ENCODE measurements at places on chromosomes 5 and 9. TPM values are rescaled to one million over a fixed set of nuclear protein-coding genes. Genes with fewer than 3 reads are reported as not detected.

- DNase-seq = no peak
Measured at GRCh38 chr9:100759215-100759614, 181.3 kb downstream of the CAVIN4 start.

PDE8B gene
- total RNA-seq = 7.3 TPM

- no peak for DNase-seq
Measured at GRCh38 chr5:68454172-68454571, 238.6 kb downstream of the PIK3R1 start.

- no peak for DNase-seq
Measured at GRCh38 chr5:96579711-96580110, 82.5 kb upstream of the CAST start.

KIF3A gene
- total RNA-seq = 95.8 TPM

BSPRY gene
- total RNA-seq = under 0.01 TPM

- DNase-seq = no peak
Measured at GRCh38 chr9:127181315-127181580, 58.8 kb upstream of the ANGPTL2 start.

DNA sequence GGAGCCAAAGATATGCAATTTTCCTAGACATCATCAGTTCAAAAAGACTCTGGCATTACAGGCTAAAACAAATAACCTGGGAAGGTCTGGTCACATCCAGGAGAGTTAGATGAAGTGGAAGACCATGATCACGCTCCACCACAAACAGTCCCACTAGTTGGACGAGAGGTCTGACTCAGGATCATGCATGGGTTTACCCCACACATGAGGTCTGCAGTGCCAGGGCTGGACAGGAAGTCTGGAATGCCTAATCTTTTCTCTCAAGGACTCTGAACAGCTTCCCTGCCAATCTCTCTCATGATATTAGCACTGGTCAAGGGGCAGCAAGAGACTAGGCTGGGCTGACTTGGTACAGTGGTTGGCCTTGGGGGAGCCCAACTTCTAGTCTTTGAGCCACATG lies 7.1 kb downstream of the PRUNE2 start:
- DNase-seq = no peak

FEM1C gene
- total RNA-seq = 62.8 TPM

CDHR2 gene
- total RNA-seq = under 0.01 TPM

LCN15 gene
- total RNA-seq = not detected

DNA sequence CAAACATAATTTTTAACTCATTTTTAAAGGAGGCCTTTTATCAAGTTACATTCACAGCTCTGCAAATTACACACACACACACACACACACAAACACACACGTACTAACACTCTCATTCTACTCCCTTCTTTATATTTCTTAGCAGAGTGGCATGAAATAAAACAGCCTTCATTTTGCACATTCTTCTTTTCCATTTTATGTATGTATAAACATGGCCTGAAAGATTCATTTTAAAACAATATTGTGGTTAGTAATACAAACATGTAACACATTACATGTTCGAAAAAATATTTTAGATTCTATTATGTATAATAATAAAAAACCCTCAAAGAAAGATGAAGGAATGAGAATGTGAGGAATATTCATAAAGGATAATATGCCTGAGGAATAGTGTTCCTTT lies 86.0 kb upstream of the ITGA2 start:
- DNase-seq = no peak

- no peak for DNase-seq
Measured at GRCh38 chr5:11030671-11031070, 269.6 kb upstream of the DAP start.

DNA sequence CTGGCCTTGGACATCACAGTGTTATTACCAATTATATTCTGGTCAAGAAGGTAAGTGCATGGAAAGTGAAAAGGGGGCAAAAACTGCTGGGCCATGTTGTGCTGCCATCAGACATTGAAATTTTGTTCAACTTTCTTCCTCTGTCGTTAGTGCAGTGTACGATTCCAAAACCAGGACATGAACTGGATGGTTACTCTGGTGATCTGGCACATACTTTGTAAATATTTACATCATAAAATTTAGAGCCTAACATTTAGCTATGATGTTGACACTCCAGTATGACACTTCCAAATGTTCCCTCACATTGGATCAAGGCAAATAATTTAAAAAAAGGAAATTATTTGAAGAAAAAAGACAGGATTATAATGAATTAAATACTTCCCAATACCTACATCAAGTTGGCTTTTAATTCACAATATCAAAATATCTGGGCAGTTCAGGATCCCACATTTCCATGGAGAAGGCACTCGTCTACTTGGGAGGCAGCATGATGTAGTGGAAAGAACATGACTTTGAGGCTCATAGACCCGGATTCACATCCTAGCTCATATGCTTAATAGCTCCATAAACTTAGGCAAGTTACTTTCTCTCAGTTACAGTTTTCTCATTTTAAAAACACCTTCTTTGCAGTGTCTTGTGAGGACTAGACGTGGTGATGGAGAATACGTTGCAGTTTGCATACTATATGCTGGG lies 342.5 kb upstream of the MPDZ start:
- DNase-seq = no peak

- no peak for DNase-seq
Measured at GRCh38 chr5:121366515-121366914, 485.2 kb upstream of the FTMT start.

- no peak for DNase-seq
Measured at GRCh38 chr9:37693260-37693659, 42.5 kb downstream of the FRMPD1 start.

SH3PXD2B gene
- 13.0 TPM for total RNA-seq

DNA sequence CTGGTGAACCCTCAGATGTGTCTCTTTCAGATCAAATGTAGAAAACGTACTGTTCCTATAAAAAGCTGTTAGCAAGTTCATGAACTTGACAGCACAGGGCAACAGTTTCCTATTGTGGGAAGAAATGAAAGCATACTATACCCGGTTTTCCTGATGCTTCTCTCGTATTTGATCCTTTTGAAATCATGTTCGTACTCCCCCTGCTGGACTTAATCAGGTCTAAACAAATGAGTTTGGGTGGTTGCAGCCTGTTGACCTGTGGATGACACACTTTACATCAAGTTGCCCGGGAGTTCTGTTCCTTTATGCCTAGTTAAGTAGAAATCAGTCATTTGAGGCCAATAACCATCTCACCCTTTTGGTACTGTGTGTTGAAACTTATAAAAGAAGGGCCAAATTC lies 1992.3 kb downstream of the MAT2B start:
- no peak for DNase-seq

DNA sequence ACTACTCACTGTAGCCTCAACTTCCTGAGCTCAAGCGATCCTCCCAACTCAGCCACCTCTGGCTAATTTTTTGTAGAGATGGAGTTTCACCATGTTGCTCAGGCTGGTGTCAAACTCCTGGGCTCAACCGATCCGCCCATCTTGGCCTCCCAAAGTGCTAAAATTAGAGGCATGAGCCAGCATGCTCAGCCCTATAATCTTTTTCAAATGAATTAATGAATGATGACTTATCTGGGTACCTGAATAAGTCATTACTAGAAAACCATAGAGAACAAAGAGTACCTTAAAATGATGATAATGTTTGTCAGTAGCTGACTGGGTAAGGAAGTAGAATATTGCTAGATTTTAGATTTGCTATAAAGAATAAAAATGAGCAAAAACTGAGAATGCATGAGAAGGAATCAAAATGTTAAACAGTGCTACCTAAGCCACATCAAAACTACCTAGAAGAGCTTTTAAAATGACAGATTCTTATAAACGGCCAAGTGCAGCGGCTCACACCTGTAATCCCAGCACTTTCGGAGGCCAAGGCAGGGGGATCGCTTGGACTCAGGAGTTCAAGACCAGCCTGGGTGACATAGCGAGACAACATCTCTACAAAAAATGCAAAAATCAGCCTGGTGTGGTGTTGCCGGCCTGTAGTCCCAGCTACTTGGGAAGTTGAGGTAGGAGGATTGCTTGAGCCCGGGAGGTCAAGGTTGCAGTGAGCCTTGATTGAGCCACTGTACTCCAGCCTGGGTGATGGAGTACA lies 13.6 kb downstream of the FNBP1 start:
- no peak for DNase-seq

- peak; percentile 14 for DNase-seq
Measured at GRCh38 chr5:50874306-50875001, 208.0 kb downstream of the PARP8 start.

DNA sequence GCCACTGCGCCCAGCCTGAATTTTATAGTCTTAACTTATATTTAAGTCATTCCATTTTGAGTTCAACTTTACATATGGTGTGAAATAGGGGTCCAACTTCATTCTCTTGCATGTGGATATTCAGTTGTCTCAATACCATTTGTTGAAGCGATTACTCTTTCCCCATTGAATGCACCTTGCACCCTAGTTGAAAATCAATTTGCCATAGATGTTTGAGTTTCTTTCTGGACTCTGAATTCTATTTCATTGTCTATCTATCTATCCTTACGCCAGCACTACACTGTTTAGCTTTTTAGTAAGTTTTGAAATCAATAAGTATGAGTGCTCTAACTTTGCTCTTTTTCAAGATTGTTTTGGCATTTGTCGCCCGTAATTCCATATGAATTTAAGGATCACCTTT lies 49.8 kb downstream of the TMOD1 start:
- DNase-seq = no peak

DNA sequence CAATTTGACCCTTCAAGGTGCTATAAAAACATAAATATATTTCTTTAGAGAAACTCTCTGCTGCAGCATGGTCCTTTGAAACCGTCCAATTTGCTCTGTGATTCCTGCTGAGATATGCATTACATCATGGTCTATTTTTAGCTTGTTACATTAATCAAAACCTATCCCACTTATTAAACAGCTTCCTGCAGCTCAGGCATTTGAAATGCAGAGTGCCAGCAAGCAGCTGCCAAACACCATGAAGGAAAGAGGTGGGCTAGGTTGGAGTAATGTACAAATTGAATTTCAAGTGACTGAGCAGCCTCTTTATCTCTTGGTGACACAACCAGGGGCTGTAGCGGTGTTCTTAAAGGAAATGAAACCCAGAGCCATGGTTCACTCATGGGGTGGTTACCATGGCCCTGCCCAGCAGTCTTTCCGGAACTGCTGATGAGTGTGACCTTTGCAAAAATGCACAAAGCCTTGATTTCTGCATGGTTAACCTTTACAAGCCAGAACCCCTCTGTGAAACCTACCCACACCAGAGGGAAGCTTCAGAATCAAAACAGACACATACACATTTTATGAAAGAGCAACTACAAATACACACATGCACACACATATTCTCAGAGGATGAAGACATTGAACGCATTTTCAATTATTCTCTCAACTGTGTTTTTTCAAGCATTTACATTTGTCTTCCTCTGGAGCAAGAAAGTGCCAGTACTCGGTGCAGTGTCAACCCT lies 155.8 kb upstream of the ZNF608 start:
- DNase-seq = no peak

IFNB1 gene
- not detected for total RNA-seq

DNA sequence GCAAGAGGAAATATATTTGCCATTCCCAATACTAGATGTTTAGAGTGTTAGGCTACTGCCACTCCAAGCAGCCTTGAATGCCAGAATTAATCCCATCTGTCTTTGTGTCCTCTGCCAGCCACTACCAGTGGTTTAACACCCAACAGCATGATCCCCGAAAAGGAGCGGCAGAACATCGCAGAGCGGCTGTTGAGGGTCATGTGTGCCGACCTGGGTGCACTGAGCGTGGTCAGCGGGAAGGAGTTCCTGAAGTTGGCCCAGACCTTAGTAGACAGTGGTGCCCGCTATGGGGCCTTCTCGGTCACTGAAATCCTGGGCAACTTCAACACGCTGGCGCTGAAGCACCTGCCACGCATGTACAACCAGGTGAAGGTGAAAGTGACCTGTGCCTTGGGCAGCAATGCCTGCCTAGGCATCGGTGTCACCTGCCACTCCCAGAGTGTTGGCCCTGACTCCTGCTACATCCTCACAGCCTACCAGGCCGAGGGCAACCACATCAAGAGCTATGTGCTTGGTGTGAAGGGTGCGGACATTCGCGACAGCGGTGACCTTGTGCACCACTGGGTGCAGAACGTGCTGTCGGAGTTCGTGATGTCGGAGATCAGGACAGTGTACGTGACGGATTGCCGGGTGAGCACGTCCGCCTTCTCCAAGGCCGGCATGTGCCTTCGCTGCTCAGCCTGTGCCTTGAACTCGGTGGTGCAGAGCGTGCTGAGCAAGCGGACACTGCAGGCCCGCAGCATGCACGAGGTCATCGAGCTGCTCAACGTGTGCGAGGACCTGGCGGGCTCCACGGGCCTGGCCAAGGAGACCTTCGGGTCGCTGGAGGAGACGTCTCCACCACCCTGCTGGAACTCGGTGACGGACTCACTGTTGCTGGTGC lies 29.3 kb downstream of the AMBP start:
- DNase-seq = no peak

IL5 gene
- not detected for total RNA-seq

DNA sequence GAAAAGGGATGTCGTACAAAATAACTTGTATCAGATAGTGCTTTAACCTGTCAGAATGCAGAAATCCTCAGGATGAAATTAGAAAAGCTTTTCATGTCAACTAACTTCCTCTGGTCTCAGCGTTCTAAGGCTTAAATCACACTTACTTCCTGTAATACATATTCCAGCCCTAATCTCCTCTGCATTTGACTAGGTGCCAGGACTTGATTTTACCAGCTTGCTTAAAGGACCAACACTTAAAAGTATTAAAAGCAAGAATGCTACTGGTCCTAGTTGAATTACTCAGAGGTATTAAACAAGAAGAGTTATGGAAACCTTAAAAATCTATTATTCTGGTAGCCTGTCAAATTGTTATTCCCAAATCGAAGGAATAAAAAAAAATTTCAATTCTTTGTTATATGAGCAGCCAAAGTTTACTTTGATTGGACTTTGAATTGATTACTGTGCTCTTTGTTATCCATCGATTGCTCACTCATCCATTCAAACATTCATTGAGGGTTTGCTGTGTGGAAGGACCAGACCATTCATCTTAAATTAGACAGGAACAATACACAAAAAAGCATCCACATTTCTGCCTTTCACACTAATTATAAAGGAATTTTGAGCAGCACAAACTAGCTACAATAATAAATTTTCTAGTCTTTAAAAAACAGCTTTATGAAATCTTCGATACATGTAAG lies 108.7 kb downstream of the MUSK start:
- DNase-seq = no peak

DNA sequence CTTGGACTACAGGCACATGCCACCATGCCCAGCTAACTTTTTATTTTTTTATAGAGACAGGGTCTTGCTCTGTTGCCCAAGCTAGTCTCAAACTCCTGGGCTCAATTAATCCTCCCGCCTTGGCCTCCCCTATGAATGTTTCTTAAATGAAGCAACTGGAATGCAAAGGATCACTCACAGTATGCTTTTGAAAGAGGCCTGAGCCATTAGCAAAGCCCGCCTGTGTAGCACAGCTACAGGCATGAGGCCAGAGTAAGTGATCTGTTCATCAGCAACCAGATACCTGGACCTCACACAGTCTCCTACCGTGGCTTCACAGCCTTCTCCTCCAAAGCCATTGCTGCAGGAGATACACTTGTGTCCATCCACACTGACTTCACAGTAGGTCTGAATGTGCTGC lies 16.9 kb upstream of the RNF183 start:
- no peak for DNase-seq

CCL27 gene
- total RNA-seq = 0.41 TPM

- DNase-seq = no peak
Measured at GRCh38 chr5:150166650-150167511, at the start of gene CDX1. Gene CDX1, plus strand, starts transcription at chr5:150166778. Its CDS starts 99 bp downstream, at chr5:150166877.

- DNase-seq = no peak
Measured at GRCh38 chr9:26682796-26683496, 209.7 kb downstream of the CAAP1 start.

GRCh38 chr5:32394981-32395380 lies 49.6 kb downstream of the ZFR start:
- DNase-seq = no peak

GRCh38 chr5:135069016-135069770 lies 35.2 kb upstream of the PITX1 start:
- DNase-seq = no peak

All from frontal cortex (tissue), 4 donors.